Activated T-cell treated with anti-CD3 and anti-CD28 coated beads for 1 hour (primary cell): ENCODE measurements at places on chromosomes 16 and 17.

GRCh38 chr17:82215972-82216300 lies 3.3 kb upstream of the CCDC57 start:
- no peak for DNase-seq

- peak; percentile 19 for DNase-seq
Observed at GRCh38 chr17:75832164-75832651, 12.0 kb downstream of the UNC13D start.

DNA sequence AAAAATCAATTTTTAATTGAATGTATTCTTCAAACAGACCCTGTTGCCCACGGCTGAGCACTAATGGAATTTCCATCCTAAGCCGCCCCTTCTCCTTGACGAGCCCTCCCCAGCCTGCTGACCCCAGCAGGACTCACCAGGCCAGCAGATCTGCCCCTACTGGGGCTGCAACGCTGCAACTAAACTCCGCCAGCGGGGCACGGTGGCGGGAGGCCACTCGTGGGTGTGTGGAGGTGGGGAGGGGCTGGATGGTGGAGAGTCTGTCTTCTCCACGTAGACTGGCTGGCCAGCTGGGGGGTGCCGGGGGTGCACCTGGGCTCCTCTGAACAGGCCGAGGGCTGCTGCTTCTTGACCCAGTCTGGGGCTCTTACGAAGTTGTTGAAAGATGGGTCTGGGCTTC lies 67.8 kb downstream of the ENGASE start:
- DNase-seq = no peak

- no peak for DNase-seq
Observed at GRCh38 chr16:7590934-7591333, 258.3 kb downstream of the RBFOX1 start.

DNA sequence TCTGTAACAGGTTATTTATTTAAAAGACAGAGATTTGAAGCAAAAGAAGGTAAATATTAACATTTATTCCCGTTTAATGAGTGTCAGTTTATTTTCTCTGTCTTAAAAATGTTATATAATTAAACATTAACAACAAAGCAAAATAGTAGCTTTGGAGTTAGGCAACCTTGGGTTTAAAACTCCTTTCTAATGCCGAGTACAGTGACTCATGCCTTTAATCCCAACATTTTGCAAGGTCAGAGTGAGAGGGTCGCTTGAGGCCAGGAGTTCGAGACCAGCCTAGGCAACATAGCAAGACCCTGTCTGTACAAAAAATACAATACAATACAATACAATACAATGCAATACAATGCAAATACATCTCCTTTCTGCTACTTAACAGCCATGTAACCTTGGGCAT lies 128.7 kb downstream of the CHD9 start:
- no peak for DNase-seq

GRCh38 chr17:57862694-57863667 lies 13.1 kb upstream of the MRPS23 start:
- DNase-seq = no peak

DNA sequence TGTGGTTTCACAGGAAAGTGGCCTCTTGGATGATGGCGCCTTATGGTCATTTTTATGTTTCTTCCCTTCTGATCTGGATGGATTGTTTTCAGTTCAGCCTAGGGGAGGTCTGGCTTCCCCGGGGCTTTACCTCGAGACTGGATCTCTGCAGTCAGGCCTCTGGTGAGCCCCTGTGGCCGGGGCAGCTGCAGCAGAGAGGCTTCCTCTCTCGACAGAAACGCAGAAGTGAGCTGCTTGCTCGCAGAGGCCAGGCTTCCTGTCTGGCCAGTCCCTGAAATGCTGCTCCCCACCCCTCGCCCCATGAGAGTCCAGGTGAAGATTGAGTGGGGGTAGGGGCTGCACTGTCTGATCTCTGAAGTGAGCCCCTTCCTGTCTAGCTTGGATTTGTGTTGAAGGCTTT lies 44.0 kb downstream of the PLCG2 start:
- no peak for DNase-seq

- no peak for DNase-seq
Observed at GRCh38 chr17:32822996-32823395, 53.9 kb downstream of the MYO1D start.

GRCh38 chr16:593406-593805 lies 3.5 kb downstream of the RAB40C start:
- DNase-seq = no peak

- DNase-seq = no peak
Observed at GRCh38 chr17:80244871-80245509, 15.7 kb upstream of the RNF213 start.

DNA sequence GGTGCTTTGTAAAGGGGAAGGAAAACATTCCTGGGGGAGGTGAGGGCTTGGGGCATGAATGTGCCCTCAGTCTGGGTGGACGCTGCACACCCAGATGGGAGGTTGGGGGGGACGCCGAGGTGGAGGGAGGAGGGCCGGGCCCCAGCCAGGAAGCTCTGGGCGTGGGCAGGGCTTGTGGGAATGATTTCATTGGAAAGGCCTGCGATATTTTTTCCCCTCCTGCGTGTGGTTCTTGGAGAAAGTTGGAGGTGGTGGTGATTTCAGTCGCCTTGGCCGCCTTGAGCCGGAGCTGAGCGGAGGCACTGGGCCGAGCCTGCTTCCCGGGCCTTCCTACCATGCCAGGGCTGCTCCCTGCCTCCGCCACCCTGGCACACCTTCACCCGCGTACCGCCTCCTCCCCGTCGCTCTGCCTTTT lies 26.4 kb upstream of the CLEC18A start:
- no peak for DNase-seq

- DNase-seq = no peak
Observed at GRCh38 chr16:30858829-30859423, 35.0 kb downstream of the BCL7C start.

- DNase-seq = no peak
Observed at GRCh38 chr17:82929676-82930042, 89.8 kb upstream of the ZNF750 start.
